ENCODE measurements at places on chromosomes 12 and 14.

DNA sequence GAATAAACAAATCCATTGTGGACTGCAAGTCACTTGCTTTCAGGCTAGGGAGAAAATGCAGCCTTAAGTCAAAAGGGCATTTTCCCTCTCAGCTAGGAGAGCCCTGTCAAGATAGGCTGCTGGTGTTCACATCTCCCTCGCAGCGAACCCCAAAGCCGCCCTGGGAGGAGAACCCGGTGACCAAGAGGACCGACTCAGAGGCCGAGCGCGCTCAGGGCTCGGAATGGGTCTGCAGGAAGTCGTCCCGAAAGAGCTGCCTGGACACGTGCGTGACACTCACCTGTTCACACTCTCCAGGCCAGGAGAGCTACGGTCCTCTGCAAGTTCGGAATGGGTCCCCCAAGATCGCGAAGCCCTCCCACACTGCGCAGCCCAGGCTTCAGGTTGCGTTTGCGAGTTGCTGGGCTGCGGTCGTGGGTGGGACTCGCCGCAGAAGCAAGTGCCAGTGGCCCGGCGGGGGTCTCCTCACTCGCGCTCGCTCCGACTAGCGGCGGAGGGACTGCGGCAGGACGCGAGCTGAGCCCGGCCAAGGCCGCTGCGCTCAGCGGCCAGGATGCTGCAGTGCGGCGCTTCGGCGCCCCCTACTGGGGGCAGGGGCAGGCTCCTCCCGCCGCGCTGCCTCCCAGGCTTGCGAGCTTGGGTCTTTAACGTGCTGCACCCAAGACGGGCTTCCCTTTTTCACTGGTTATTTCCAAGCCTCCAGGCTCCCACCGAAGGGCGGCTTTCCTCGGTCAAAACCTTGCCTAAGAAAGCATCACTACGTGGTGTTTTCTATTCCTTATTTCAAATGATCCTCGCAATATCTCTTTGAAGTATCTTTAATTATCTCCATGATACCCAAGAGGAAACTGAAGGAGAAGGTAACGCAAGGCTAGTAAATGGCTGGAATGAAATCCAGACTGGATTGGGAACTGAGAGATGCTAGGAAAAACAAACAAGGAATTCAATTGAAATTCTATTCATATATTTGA is at the start of gene RERG:
Gene RERG, minus strand, starts transcription at position 503 of the 971 bp plus-strand sequence. CDS start 3,928 bp downstream, outside the sequence.
- DNase-seq: peak; percentile 78

DNA sequence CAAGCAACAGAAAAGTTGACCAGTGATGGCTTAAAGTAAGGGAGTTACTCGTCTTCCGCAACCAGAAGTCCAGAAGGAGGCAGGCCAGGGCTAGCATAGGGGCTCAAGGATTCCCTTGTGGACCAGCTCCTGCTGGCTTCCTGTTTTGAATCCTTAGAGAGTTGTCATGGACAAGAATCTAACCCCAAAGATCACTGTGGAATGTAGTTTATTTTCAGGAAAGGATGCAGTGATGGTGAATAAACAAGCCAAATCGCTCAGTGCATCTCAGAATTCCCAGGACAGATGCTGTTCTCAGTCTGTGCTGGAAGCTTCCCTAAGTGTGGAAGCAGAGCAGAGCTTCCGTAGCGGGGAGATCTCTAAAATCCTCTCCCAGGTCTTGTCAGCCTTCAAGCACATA is 311.3 kb downstream of the C12orf75 start:
- no peak for DNase-seq

DNA sequence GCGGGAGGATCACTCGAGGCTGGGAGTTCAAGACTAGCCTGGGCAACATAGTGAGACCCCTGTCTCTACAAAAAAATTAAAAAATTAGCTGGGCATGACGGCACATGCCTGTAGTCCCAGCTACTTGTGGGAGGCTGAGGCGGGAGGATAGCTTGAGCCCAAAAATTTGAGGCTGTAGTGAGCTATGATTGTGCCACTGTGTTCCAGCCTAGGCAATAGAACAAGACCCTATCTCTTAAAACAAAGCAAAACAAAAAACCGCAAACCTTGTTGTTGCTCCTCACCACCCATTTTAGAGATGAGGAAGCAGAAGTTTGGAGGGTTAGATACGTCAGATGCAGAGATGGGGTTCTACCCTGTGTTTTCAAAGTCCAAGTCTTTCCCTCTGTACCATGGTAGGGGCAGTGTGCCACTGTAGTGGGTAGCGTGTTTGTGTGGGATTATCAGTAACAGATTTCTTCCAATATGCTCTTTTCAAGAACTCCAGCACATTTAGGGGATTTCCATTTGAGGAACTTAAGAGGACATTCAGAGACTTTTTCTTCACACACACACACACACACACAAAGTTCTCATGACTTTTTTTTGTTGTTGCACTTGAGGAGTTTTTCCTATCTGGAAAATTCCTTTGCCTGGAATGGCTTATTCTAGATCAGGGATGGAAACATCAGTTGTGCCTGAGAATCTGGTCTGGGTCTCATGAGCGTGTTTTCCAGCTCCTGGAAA is 186.5 kb downstream of the CHST11 start:
- no peak for DNase-seq

- no peak for DNase-seq
Observed at GRCh38 chr14:93527203-93527607, 96.5 kb downstream of the UNC79 start.

DNA sequence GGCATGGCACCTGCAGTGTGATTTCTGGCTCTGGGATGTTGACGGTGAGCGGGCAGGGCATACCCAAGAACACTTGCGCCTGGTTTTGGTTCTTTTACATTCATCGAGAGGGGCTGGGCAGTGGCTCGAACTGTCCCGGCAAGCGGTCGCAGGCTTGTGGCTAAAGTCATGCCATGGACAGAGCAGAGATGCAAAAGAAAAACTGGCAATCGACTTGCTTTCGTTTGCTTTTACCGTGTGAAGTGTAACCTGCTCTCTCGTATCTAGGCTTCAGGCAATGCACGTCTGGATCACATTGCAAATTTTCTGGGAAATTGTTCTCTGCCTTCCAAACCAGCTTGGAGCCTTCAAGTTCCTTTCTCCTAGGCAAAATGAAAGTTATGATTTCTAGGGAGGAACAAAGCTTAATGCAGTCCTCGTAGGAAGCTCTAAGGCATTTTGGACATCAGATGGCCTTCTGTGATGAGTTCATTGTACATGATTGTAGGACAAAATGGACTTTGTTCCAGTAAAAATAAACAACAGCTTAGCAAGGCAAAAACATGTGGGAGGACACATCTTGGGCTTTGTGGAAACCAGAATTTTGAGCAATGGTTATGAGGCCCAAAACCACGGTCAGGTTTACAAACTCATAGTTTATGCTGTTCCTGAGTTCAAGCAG is 18.3 kb downstream of the ADGRD1 start:
- no peak for DNase-seq

GRCh38 chr12:85733984-85734383 is 102.2 kb downstream of the RASSF9 start:
- no peak for DNase-seq

GRCh38 chr12:82970614-82971013 is 283.9 kb downstream of the TMTC2 start:
- DNase-seq: no peak

- no peak for DNase-seq
Observed at GRCh38 chr12:78959556-78959955, 95.0 kb downstream of the SYT1 start.

GRCh38 chr14:40368314-40368713 is 936.1 kb upstream of the FBXO33 start:
- no peak for DNase-seq

DNA sequence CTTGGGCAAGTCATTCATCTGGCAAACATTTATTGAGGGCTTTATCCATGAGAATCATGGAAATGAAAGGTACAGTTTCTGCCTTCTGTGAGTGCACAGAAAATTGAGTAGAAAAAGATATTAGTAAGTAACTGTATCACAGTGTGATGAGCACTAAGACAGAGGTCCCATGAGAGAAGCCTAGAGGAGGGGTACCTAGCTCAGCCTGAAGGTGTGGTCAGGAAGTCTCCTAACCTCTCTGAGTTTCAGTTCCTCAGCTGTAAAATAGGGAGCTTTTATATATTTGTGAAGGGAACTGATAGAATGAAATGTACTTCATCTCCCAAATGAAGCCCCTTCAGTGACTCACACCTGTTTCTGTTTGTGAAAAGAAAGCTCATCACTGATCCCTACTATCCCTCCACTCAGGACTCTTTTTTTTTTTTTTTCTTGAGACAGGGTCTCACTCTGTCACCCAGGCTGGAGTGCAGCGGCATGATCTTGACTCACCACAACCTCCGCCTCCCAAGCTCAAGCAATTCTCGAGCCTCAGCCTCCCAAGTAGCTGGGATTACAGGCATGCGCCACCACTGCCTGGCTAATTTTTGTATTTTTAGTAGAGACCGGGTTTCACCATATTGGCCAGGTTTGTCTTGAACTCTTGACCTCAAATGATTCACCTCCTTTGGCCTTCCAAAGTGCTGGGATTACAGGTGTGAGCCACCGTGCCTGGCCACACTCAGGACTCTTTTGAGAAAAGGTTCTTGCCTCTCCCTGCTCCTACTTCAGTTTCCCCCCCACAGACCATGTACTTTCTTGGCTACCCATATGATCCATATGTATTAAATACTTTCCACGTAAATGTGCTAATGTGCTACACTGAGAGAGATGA is 93.7 kb upstream of the FUT8 start:
- peak; percentile 52 for DNase-seq

DNA sequence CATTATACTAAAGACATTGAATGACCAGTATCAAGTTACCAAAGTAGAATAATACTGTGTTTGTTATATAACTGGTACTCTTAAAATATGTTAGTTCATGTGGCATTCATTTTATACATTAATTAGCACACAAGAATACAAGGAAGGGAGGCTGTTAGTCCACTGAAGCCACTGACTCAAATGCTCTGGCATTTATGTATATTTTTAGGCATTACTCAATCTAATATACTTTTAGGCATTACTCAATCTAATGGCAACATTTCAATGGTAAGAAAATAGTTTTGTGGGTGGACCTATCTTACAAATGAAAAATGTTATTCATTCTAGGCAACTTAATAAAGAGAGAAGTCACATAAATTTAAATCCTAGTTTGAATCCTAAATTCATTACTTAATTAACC is 874.4 kb upstream of the USP15 start:
- no peak for DNase-seq

DNA sequence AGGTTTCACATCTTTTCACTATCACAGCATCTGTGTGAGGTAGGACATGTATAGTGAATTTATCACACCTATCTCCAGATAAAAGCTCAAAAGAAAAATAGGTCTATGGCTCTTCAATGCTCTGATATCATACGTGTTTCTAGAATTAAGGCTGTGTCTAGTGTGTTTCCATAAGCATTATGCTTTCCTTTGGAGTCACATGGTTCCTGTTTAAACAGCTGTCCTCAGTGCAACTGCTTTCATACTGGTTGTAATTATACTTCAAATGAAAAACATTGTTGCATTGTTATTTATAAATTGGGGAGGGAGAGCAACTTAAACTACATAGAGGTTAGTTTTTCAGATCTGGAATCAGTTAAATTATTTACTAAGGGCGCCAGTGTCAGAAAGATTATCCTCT is 151.6 kb downstream of the SYT1 start:
- peak; percentile 49 for DNase-seq

GRCh38 chr14:43087666-43088065 is 1419.4 kb downstream of the FSCB start:
- DNase-seq: no peak

- no peak for DNase-seq
Observed at GRCh38 chr14:63308723-63309317, 9.9 kb downstream of the GPHB5 start.

DNA sequence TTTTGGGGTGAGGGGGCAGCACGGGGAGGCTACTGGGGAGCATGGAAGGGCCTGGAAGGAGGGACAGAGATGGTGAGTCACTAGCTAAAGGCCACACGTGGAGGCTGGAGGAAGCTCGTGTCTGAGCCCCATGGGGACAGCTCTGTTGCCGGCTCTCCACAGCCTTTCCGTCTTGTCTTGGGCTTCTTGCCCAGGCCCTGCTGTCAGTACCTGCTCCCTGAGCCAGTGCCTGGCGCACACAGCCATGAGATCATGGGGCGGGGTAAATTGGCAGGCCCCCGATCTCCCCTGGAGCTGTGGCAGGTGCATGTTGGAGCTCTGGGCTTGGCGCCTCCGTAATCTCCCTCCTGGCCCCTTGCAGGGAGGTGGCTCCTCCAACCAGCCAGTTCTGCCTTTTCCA is 16.1 kb upstream of the KRT80 start:
- no peak for DNase-seq

Measured in MM.1S (cell line).